Hippocampal formation (tissue), 2 donors: ENCODE measurements at places on chromosomes 12 and 14.

- no peak for DNase-seq
Measured at GRCh38 chr12:60822580-60822979, 1226.8 kb downstream of the SLC16A7 start.

GRCh38 chr12:2380946-2381345 is 328.2 kb downstream of the CACNA1C start:
- DNase-seq: no peak

DNA sequence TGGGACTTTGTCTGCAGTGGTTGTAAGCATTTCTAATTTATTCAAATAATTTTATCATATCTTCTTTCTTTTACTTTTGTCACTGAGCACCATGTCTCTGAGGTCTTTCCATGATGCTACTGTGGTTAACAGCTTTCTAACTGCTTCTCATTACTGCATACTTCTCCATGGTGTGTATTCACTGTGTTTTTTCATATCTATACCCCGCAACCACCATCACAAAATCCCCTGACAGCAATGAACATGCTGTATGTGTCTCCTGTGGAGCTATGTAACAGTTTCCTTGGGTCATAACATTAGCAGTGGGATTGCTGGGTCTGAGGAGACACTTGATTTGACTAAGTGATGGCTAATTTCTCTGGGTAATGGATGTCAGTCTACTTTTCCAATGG is 29.2 kb upstream of the CHST11 start:
- DNase-seq: no peak

DNA sequence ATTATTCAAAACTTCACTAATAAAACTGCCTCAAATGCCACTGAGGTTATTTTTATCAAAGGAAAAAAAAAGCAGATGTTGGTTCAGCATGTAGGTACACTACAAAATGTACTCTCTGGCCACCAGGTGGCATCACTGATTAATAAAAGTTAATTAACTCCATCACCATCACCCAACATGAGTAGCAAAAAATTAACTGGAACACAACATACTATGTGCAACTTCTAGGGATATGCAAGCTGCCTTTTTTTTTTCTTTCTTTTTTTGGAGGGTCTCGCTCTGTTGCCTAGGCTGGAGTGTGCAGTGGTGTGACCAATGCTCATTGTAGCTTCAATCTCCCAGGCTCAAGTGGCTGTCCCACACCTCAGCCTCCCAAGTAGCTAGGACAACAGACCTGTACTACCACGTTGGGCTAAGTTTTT is 43.8 kb upstream of the NR2C1 start:
- DNase-seq: peak; percentile 78

GRCh38 chr12:46224386-46224785 is 44.5 kb downstream of the SLC38A1 start:
- DNase-seq: peak; percentile 11

DNA sequence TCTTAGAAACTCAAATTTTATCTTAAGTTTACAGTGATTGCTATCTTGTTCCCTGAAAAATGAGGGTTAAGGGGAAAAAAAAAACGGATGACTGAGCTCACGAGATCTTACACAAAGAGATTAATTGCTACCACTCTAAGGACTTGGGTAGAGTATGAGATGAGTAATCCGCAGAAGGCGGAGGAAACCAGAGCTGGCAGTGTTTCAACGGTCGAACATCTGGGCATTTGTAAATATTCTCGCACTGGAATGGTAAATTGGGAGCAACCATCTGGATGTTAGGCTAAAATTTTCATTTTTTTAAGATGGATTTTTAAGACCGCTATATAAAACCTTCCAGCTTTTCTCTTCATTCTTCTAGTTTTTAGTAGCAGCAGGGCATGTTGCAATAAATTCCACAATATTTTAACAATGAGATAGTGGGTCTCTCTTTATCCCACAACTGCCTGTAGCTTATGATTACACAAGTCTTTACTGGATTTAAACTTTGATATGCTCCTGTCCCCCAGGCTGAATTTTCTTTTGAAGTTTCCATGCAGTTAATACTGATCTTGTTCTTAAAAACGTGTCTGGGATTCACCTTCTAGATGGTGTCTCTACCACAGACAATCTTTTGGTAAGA is 1324.1 kb downstream of the AACS start:
- no peak for DNase-seq

GRCh38 chr12:121536054-121536898 is 44.5 kb downstream of the KDM2B start:
- peak; percentile 43 for DNase-seq

DNA sequence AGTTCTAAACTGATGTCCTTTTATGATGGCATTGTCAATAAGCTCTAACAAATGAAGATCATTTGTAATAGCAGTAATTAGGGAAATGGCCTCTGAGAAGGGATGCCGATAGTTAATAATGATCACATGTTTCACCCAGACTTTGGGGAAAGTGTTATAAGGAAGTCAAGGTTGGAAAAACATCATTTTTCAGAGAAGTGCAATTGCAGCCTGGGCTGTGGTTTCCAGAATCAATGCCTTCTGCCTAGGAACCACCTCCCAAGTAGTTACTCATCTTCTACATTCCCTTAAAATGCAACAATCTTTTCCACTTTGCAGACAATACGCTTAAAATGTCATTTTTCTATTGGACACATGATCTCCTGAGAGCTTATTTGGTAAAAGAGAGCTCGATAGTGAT is 879 bp downstream of the EDDM3A start:
- DNase-seq: no peak

DNA sequence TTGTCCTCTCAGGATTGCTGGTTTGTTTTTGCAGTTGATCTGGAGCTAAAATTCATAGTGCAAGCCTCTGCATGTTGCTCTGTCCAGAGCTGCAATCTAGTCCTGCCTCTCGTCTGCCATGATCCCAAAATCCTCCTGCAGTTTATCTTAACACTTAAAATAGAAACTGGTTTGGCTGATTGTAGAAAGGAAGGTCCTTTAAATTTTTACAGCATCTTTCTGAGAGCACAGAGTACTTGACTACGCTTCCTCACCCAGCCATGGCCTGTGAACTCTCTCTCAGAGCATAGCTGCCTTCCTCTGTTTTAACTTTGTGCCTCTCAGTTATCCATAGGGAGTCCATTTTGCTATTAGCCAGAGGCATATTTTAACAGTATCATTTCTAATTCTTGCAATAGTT is 877.1 kb downstream of the C12orf50 start:
- no peak for DNase-seq

DNA sequence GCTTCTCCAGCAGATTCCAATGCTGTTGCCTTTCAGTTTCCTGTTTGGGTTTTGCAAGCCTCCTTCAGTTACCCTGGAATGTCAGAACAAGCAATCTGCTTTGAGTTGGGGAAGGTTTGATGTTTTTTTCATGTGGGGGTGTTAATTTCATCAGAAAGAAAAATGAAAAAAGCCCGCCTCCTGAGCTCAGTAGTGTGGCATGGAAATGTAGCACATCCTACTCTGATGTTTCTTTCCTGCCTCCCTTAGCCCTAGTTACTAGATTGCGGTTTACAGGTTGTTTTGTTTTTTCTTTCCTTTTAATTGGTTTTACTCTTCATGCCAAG is 22.6 kb downstream of the IFNG-AS1 start:
- DNase-seq: no peak

DNA sequence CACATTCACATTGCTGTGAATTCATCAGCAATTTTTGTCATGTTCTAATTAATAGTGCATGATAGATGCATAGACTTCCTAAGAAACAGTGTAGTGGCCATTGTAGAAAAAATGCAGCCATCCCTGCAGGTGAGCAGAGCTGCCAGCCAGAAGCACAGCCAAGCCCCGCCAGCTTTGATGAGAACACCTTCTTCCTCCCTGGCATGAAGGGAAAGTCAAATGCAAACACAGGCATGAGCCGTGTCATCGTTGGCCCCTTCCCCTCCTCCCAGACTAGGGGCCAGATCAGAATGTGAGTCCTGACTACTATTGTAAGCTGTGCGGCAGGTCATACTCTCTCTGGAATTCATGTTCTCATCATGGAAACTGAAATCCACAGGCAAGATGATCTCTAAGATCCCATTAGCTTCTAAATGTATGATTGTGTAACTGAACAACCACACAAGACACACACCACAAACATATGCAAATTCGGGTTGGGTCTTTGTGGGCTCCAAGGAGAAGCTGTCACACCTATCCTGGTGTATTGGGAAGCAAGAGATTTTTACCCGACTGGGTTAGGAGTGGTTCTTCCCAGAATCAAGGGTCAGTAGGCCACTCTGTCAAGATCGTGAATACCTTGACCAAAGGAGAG is 2.8 kb upstream of the AQP2 start:
- no peak for DNase-seq

DNA sequence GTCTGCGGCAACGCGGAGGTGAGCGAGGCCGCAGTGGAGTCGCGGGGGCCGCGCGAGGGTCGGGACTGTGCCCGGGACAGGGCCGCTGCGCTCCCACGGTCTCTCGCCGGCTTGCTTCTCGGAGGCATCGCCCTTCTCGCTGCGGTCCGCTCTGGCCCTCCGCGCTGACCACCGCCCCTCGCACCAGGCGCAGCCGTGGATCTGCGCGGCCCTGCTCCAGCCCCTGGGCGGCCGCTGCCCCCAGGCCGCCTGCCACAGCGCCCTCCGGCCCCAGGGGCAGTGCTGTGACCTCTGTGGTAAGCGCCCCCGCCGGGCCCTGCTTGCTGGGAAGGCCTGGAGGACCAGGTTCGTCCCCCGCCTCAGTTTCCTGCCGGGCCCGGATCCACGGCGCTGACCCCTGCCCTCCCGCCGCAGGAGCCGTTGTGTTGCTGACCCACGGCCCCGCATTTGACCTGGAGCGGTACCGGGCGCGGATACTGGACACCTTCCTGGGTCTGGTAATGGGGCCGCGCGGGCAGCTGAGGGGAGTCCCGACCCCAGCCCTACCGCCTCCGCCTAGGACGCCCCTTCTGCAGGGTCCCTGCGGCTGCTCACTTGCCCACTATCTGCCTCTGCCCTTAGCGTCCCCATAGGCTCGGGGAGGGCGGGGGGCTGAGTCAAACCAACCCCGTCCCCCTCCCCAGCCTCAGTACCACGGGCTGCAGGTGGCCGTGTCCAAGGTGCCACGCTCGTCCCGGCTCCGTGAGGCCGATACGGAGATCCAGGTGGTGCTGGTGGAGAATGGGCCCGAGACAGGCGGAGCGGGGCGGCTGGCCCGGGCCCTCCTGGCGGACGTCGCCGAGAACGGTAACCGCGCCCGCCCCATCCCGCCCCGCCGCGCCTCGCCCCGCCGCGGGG is 7.0 kb downstream of the AMN start:
- no peak for DNase-seq

GRCh38 chr12:103958621-103959020 is 7.1 kb upstream of the TDG start:
- DNase-seq: no peak

DNA sequence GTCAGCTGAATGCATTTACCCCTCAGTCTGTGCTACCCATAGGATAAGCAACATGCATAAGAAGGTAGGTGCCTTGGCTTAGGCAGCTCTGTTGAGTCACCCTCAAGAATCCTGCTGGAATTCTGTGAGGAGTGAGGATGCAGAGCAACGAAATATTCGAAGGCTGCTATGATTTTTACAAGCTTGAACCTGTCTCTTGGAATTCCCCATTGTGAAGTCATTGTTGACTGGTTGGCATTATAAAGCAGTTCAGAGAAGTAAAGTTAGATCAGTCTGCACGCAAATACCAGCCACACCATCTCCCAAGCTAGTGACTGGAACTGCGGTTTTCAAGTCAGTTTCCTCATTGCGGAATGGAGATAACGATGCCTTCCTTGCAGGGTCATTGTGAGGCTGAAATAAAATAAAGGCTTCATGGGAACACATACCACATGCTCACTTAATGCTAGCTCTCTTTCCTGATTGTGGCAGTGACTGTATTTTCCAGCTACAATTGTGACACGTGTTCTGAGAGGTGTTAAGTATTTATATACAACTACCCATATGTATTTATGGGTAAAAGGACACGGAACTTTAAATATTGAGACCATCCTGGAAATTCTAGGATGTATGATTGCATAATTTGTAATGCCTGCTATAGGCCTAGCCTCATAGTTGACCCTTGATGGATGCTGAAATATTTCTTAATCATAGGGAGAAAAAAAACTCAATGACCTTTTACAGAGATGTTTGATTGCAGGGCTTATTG is 96.7 kb downstream of the ETV6 start:
- peak; percentile 9 for DNase-seq

DNA sequence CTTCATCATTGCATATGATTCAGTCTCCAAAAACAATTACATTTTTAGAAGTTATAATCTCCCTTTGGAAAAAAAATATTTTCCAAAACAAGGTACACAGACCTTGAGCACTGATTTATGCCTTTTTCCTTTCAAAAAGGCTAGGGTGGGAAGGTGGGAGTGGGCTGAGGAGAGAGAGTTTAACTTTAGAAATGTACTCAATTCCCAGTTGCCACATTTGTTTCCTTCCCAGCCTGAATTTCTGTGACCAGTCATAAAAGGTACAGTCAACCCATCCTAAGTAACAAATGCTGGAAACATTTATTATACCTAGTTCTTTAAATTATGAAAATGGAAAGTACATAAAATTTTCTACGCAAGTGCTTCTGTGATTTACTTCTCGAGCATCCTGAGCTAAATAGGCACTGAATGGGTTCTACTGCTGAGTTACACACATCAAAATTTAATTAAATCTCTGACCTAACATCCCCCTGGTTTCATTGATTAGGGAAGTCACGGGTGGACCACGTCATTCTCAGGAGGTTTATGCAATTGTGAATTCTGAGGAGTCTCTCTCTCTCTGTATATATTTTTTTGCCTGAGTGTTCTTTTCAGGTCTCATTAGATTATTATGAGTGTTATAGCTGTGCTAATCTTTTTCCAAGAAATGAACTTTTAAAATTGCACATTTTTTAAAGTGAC is 371.8 kb downstream of the BTG1 start:
- no peak for DNase-seq

GRCh38 chr14:23751616-23752015 is 115.5 kb downstream of the DHRS2 start:
- DNase-seq: no peak

- no peak for DNase-seq
Measured at GRCh38 chr12:75725521-75726111, 214.2 kb upstream of the KRR1 start.

DNA sequence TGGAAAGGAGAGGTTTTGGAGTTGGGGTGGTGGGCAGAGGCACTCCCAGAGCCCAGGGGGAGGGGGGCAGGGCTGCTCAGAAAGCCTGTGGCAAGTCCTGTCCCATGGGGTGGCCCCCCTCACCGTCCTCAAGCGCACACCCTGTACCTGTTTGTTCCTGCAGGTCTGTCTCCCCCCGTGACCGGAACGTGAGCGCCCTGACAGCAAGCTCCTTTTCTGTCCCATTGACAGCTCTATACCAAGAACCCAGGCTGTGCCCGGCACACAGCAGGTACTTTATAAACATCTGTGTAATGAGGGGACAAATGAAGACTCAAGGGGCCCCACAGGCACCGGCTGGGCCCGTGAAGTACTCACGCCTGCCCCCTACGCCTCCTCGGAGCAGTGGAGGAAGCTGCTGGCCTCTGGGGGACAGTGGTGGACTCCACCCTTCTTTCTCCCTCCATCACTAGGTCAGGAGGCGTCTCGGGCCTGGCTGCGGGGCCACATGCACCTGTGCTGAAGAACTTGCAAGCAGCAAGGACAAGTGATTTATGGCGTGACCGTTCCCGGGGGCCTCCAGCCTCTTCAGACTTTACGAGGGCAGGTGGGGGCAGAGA is 65.8 kb downstream of the GALNT9 start:
- no peak for DNase-seq
